GM12864 (cell line): ENCODE measurements at places on chromosomes 7 and 10.
A peak's percentile ranks its signal among the peaks of the same experiment; 100 is the strongest.

GRCh38 chr7:50543776-50544442, 21.3 kb downstream of the DDC start:
- DNase-seq, result no peak

- DNase-seq, result no peak
Measured at GRCh38 chr7:16753932-16754855, 639 bp downstream of the TSPAN13 start.

DNA sequence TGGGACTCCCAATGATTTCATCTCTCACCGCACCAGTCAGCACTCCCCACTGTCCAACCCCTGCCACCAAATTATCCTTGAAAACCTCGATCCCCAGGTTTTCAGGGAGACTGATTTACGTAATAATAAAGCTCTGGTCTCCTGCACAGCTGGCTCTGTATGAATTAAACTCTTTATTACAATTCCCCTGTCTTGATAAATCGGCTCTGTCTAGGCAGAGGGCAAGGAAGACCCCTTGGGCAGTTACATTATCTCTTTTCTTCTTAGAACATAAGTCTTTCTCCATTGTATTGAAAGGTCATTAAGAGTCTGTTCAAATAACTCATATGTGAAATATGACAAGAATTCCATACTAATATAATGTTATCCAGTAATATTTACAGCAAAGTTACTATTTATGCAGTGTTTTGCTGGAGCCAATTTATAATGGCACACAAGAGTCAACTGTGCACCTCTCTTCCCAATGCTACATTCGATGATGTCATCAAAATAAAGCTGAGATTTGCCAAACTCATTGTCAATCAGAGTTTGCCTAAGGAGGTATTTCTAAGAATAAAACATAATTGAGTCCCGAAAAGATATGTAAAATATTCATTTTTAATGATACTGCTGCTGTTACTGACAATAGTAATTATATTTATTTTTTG, 1297.2 kb upstream of the LRRTM3 start:
- no peak for DNase-seq

GRCh38 chr7:49773936-49774458, 559 bp downstream of the VWC2 start:
- no peak for DNase-seq

- no peak for DNase-seq
Measured at GRCh38 chr7:96910486-96910885, 94.9 kb upstream of the DLX6 start.

DNA sequence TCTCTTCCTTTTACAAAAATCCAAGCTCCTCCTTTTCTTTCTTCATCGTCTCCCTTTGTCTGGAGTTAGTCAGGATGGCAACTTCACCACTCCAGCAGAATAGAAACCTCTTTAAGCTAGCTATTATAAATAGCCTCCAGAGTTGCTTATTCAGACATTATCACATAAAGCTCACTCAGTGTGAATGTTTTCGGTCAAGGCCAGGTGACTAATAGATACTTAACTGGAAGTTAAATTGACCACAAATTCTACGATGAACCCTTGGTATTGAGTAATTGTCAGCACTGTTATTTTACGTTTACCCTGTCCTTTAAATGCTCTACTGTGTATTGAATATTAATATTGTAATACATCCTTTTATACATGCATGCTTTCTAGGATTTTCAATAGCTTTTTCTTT, 340.4 kb downstream of the OTUD1 start:
- DNase-seq, result no peak

- DNase-seq, result no peak
Measured at GRCh38 chr7:70919481-70920073, 212.4 kb upstream of the GALNT17 start.

DNA sequence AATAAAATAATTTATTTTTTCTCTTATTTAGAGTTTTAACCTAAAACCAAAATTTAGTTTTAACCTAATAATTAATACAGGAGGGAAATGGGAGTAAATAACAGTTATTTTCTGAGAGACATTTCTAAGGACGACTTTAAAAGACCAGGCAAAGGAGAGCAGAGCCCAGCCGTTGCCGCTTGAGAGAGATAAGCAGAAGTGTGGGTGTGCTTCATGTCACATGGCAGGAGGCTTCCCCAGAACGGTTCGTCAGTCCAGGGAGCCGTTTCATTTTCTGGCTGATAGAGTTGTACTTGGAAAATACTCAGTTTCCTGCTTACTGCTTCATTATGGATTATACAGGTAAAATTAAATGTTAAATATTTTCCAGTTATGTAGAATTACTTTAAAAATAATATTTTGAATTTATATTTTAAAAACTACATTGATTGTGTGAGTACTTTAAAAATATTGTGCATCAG, 61.4 kb downstream of the ST7 start:
- peak; percentile 30 for DNase-seq

GRCh38 chr10:129445436-129446182, 21.4 kb upstream of the MGMT start:
- DNase-seq, result no peak

DNA sequence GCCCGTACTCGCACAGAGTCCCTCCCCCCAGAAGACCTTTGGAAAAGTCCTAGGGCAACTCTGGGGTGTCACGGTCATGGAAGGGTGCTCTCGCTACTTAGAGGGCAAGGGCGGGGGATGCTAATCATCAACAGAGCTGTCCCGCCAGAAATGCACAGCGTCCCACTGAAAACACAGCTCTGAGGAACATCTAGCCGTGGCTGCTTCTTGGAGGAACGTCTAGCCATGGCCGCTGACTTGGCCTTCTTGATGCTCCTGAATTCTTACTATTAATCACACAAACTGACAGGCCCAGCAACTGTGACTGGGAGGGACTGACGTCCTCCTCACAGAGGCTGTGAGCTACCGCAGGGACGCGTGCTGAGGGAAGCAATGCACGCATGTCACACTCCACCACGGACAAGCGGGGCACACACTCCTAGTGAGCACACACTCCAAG, 1.7 kb downstream of the TUBGCP2 start:
- no peak for DNase-seq

DNA sequence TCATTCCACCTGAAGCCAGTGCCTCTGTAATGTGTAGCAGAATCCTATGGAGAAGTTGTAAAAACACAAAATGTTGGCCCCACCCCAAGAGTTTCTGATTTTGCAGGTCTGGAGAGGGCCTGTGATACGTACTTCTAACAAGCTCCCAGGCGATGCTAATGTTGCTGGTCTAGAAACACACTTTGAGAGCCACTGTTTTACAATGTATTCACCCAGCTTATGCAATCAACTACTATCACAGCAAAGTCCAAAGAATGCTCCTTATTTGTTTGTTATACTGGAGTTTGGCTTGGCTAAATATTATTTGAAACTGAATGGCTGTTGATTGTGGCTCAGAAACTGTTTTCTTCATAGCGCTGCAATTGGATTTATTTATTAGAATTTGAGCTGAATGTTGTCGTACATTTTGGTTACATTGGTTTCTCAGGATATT, 44.3 kb downstream of the DNAJB9 start:
- DNase-seq, result no peak

DNA sequence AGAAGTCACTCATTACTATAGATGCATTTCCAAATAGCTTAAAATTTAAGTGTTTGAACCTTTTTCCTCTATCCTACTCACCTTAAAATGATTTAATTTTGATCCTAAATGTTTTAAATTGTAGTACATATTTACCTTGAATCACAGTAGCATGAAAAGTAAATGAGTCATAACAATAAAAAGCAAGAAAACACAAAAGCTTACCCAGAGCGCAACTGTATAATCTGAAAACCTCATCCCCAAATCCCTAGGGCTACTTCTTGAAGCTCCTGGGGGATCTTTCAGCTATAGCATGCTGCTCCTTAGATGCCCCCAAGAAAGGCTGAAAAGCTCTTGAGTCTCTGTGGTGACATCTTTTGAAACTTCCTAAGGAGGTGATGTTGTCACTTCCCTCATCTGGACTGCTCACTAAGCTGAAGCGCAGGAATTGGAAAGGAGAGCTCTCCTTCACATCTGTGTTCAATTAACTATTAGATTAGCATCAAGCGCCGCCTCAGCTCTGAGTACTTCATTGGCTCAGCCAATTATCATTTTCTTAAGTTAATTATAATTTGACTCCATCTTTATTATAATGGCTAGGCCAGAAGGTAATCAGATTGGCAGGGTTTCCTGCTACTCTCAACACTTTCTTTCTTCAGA, 60.2 kb downstream of the SEMA3E start:
- no peak for DNase-seq

GRCh38 chr10:95872158-95872711, 35.5 kb upstream of the CC2D2B start:
- no peak for DNase-seq

DNA sequence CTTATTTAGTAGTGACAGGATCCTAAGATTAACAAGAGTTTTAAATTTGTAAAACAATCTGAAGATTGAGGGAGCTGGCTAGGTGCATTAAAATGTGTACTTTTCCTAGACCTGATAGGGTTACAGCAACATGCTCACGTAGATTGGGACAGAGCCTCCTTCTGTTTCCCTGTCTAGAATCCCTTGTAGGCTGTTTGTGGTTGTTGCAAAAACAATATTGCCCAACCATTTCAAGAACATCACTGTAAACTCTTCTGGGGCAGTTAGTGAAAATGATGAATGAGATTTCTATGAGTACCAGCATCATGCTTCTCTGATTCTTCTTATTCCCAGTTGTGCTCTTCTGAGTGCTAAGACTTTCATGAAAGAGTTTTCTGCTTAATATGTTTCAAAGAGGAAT, 14.7 kb upstream of the CPED1 start:
- DNase-seq, result no peak

DNA sequence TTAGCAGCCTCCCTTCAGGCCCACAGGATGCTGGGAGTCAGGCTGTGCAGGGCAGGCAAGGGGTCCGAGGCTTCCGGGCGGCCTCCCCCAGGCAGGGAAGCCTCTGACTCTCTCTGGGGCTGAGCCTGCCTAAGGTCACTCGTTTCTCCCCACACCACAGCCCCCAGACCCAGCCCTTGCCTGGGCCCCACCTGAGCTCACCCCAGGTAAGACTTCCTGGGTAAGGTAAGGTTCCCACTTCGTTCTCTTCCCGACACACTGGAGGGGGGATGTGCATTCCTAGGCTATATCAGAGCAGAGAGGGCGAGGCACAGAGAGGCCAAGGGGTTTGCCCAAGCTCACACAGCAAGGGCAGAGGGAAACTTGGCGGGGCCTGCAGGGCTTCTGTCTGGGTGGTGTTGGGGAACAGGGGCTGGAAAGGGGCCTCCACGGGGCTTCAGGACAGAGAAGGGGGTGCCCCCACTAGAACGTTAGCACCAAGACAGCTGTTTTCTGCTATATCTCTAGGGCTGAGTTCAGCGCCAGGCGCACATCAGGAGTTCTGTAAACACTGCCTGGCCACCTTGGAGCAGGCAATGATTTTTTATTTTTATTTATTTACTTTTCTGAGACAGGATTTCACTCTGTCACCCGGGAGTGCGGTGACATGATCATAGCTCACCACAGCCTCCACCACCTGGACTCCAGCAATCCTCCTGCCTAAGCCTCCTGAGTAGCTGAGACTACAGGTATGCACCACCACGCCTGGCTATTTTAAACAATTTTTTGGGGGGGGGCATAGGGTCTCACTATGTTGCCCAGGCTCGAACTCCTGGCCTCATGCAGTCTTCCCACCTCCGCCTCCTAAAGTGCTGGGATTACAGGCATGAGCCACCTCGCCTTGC, 24.9 kb upstream of the PDGFA start:
- no peak for DNase-seq

GRCh38 chr7:73842067-73842976, at the start of gene METTL27:
METTL27 (minus strand) TSS chr7:73842516; CDS start chr7:73842140, 376 bp downstream.
- peak; percentile 75 for DNase-seq

GRCh38 chr7:98423043-98423442, 22.2 kb upstream of the BAIAP2L1 start:
- DNase-seq, result no peak

- no peak for DNase-seq
Measured at GRCh38 chr10:1333981-1334380, 277.8 kb downstream of the WDR37 start.

- DNase-seq, result no peak
Measured at GRCh38 chr10:106903180-106903579, 261.3 kb downstream of the SORCS1 start.

DNA sequence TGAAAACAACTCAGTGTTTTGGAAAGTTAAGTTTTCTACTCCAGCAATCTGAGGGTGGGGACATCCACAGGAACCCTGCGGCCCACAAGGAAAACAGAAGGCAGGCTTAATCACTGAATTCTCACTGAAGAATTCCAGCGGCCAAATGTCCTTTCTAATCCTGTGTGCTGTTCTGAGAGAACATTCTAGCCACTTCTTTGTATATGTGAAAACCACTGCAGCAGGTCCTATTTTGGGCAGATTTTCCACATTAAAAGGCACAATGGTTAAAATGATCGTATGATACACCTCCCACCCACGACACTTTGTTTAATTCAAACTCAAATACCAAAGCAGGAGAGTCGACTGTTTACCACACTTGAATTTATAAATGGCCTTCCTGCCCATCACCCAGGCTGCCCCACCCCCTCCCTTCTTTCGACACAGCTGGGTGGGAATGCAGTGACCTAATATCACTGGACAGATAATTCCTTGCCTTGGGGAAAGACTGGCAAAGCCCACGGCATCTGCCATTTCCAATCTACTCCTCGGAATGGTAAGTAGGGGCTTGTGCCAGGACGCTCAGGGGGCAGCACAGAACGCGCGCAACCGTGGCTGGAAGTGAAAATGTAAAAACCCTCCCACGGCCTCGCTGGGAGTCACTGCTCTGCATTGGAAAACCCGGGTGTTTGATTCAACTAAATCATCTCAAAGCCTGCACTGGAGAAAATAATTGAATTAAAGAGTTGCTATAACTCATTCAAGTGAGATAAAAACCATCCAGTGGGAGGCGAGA, 67.0 kb downstream of the CTBP2 start:
- no peak for DNase-seq

DNA sequence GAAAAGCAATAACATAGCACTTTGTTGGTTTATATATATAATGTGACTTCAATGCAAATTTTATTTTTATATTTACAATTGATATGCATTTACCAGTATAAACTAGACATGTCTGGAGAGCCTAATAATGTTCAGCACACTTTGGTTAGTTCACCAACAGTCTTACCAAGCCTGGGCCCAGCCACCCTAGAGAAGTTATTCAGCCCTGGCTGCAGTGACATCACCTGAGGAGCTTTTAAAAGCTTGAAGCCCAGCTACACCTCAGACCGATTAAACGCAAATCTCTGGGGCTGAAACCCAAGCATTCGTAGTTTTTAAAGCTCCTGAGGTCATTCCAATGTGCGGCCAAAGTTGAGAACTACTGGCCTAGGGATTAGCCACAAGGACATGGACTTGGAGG, 155.0 kb upstream of the LANCL2 start:
- DNase-seq, result no peak

DNA sequence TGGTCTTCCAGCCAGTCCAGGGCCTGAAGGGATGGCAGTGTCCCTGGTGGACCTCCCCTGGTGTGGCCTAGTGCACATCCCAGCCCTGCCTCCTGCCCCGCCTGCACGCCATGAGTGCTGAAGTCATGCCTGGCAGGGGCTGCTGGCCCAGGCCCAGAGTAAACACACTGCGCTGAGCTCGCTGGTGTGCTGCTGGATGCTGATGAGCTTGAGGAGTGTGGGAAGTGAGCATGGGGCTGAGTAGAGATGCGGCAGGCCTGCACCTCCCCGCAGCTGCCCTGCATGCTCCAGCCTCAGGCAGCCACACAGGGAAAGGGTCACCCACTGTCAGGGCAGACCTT, 43.2 kb downstream of the HTRA1 start:
- DNase-seq, result no peak

- DNase-seq, result no peak
Measured at GRCh38 chr7:83655951-83656556, 7.1 kb upstream of the SEMA3E start.
